ENCODE measurements at places on chromosomes 13 and 19.

- no peak for DNase-seq
Observed at GRCh38 chr19:49712397-49712859, 21.5 kb downstream of the CPT1C start.

GRCh38 chr19:35773020-35773806 lies 2.2 kb upstream of the ARHGAP33 start:
- DNase-seq: no peak

- DNase-seq: no peak
Observed at GRCh38 chr19:30968210-30968609, 381.0 kb downstream of the TSHZ3 start.

GRCh38 chr19:40523322-40524047 lies 53.2 kb upstream of the SHKBP1 start:
- DNase-seq: peak; percentile 55
